ENCODE measurements at places on chromosomes 12 and 14. TPM values are rescaled to one million over a fixed set of nuclear protein-coding genes. Genes with fewer than 3 reads are reported as not detected.
A peak's percentile ranks its signal among the peaks of the same experiment; 100 is the strongest.

FAM186B gene
- 0.65 TPM for total RNA-seq

PFDN5 gene
- 474 TPM for total RNA-seq

BEGAIN gene
- total RNA-seq = 1.3 TPM

TMEM19 gene
- total RNA-seq = 31.4 TPM

IRAK4 gene
- 23.2 TPM for total RNA-seq

GRCh38 chr14:74569806-74570591 lies 42.0 kb downstream of the LTBP2 start:
- no peaks in the 10 kb centered on the region for H3K36me3 ChIP-seq
- no peak for DNase-seq
- H3K27ac ChIP-seq = peak overlapping the region; percentile 57
- no peaks in the 10 kb centered on the region for H3K27me3 ChIP-seq
- peaks cover 81% of the 10 kb centered on the region for H3K4me1 ChIP-seq

DNA sequence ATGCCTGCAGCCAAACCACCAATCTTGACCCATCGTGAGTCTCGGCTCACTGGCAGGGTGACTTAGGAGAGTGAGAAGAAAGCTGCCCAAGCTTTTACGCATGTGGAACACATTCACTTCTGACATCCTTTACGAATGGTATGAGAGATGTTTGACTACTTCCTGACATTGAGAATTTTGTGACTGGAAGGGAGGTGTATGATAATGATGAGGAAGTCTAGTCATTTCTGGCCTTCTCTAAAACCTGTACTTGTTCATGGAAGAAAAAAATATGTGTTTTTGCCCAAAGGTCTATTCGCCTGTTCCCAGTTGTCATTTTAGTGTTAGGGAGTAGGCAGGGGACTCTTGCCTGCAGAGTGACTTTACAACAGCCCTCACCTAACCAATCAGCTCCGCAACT lies 227.2 kb upstream of the ATP2B1 start:
- no peaks in the 10 kb centered on the region for H3K36me3 ChIP-seq
- H3K4me1 ChIP-seq = no peaks in the 10 kb centered on the region
- DNase-seq = no peak
- H3K27me3 ChIP-seq = no peaks in the 10 kb centered on the region

GRCh38 chr14:35068238-35069012 lies 22.4 kb downstream of the FAM177A1 start:
- peaks cover 65% of the 10 kb centered on the region for H3K36me3 ChIP-seq
- DNase-seq = no peak
- no peak overlapping the region for H3K4me3 ChIP-seq
- no peaks in the 10 kb centered on the region for H3K27me3 ChIP-seq
- no peak overlapping the region for H3K27ac ChIP-seq

DNA sequence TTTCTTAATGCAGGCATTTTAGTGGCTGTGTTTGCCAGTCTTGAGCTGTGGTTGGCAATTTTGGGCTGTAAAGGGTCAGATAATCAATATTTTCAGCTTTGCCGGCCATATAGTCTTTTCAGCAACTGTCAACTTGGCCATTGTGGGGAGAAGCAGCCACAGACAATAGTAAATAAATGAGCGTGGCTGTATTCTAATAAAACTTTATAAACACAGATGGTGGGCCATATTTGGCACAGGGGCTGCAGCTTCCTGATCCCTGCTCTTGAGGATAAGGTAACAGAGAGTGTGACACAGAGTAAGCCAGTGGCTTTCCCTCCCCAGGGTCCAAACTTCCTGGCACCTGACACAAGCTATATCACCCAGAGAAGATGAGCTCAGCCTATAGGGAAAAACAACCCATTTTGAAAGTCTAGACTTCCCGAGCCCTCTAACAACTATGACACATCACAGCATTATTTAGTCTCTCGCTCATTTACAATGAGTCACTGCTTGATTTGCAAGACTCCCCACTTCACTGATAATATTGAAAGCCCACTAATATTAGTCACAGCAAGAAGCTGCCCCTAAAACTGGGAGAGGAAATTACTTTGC lies 163.1 kb upstream of the TMPO start:
- H3K27ac ChIP-seq = no peak overlapping the region
- H3K4me3 ChIP-seq = no peak overlapping the region
- no peaks in the 10 kb centered on the region for H3K36me3 ChIP-seq

DNA sequence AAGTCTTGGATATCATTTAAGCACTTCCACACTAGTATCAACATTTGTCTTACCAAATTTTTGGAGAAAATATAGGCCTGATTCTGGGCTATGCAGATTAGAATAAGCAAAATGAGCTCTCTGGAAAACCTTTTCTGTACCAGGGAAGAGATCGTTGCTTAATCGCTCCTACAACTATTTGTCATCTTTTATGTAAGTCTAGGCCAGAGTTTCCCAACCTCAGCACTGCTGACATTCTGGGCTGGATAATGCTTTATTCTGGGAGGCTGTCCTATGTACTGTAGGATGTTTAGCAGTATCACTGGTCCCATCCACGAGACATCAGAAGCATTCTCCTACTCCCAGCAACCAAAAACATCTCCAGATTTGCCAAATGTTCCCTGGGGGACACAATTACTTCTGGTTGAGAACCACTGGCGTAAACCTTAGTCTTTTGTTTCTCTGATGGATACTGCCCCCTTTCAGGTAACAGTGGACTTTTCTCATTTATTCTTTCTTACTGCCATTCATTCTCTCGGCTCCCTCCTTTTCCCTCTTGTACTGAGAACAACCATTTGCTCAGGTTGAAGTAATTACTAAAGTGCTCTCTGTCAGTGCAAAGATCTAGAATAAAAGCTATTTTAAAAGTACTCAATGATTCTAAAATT lies 316.9 kb upstream of the E2F7 start:
- H3K36me3 ChIP-seq = no peaks in the 10 kb centered on the region
- no peaks in the 10 kb centered on the region for H3K4me1 ChIP-seq
- H3K4me3 ChIP-seq = no peak overlapping the region
- H3K27ac ChIP-seq = no peak overlapping the region

GRCh38 chr12:107284692-107285091 lies 191.3 kb upstream of the CRY1 start:
- no peaks in the 10 kb centered on the region for H3K27me3 ChIP-seq
- no peak overlapping the region for H3K27ac ChIP-seq
- H3K4me1 ChIP-seq = no peaks in the 10 kb centered on the region
- no peak overlapping the region for H3K4me3 ChIP-seq
- no peaks in the 10 kb centered on the region for H3K36me3 ChIP-seq

- no peak overlapping the region for H3K27ac ChIP-seq
- H3K27me3 ChIP-seq = no peaks in the 10 kb centered on the region
- no peaks in the 10 kb centered on the region for H3K36me3 ChIP-seq
- H3K4me1 ChIP-seq = peaks cover 15% of the 10 kb centered on the region
Measured at GRCh38 chr14:64990296-64990695, 3.6 kb downstream of the FNTB start.

DNA sequence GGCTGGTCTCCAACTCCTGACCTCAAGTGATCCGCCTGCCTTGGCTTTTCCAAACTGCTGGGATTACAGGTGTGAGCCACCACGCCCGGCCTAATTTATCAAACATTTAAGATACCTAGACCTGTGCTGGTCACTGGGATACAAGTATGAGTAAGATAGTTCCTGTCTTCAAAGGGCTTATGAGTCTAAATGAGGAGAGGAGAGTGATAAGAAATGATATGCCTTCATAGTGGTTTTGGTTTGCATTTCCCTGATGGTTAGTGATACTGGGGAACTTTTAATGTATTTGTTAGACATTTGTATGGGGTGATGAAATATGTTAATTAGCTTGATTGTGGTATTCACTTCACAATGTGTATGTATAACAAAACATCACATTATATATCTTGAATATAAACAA lies 21.2 kb downstream of the TMED10 start:
- no peak for DNase-seq
- no peak overlapping the region for H3K27ac ChIP-seq
- H3K4me3 ChIP-seq = no peak overlapping the region

- no peak for DNase-seq
- peaks cover 17% of the 10 kb centered on the region for H3K4me1 ChIP-seq
- no peak overlapping the region for H3K27ac ChIP-seq
- H3K4me3 ChIP-seq = no peak overlapping the region
Measured at GRCh38 chr12:76881142-76881541, 2.3 kb upstream of the CSRP2 start.

GRCh38 chr12:15731940-15732339 lies 57.2 kb downstream of the EPS8 start:
- no peak for DNase-seq
- H3K27me3 ChIP-seq = no peaks in the 10 kb centered on the region
- H3K4me3 ChIP-seq = no peak overlapping the region
- H3K4me1 ChIP-seq = peaks cover under 1% of the 10 kb centered on the region

Data from lower lobe of right lung (tissue), 2 donors.